ENCODE measurements at places on chromosomes 3 and 15.

GRCh38 chr3:149542375-149543312 lies 68.1 kb downstream of the TM4SF4 start:
- no peak for DNase-seq

GRCh38 chr3:117545484-117545883 lies 835.9 kb downstream of the TUSC7 start:
- DNase-seq = no peak

GRCh38 chr3:176927280-176927679 lies 270.0 kb downstream of the TBL1XR1 start:
- DNase-seq = no peak

DNA sequence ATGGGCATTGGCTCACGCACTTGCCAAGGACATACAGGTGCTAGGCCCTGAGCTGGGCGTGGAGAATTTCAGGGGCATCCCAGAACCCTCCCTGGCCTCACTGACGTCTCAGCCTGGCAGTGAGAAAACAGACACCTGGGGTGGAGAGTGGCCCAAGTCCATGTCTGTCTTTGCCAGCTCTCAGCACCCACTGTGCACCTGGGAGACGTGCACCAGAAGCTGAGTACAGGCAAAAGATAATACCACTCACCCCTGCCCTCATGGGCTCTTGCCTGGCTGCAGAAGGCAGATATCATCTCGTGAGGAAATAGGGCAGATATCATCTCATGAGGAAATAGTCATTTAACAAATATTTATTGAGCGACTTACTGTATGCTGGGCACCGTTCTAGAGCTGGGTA lies 8.0 kb downstream of the LOXL1 start:
- no peak for DNase-seq

DNA sequence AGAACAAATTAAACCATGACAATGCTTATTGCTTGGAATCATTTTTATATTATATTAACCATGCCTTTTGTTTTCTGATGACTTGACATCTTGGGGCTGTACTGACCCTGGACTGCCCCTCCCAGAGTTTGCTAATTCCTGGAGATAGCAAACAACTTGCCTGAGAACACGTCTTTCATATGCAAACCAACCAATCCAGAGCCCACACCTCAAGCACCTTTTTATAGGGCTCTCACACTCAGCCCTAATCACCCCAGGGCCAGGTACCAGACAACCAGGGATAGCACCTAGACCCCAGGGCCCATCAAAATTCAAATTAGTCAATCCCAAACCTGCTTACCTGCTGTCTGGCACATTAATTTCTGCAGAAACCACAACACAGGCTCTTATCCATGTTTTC lies 36.9 kb downstream of the MRPS11 start:
- no peak for DNase-seq

- DNase-seq = peak; percentile 26
These were observed 34.4 kb upstream of the SLC6A1 start for GRCh38 chr3:10957976-10958749.

DNA sequence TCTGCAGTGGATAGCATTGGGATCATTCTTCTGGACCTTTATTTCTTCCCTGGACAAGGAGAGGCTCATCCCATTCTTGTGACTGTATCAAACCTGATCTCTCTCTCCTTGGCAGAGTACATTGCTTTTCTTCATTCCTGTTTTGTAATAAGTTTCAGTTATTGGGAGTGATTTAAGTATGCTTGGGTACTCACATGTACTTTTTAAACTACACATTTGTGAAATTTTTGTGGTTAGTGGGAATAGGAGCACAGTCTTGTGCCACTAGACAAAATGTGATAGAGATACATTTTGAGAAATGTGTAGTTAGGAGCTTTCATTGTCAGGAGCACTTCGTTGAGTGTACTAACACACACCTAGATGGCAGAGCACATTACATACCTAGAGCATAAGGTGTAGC lies 262.6 kb downstream of the C3orf38 start:
- no peak for DNase-seq

GRCh38 chr3:54776601-54777000 lies 151.3 kb downstream of the LRTM1 start:
- no peak for DNase-seq

DNA sequence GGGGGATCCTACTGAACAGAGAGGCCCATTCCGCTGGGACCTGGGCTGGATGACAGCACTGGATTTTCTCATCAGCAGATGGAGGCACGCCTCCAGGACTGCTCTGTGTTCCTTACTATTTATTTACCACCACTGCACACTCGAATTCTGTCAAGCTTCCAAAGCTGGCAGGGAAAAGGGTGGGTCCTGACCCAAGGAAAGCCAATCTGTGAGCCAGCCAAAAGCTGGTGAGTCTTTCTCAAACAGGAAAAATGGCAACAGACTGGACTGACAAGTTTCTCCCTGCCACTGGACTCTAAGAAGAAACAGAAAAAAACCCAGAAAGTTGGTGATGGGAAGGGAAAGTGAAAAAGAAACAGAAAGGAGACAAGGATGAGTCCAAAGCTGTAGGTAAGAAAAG lies 37.8 kb downstream of the CD47 start:
- DNase-seq = no peak
